ENCODE measurements at places on chromosomes 11 and 22. TPM values are rescaled to one million over a fixed set of nuclear protein-coding genes. Genes with fewer than 3 reads are reported as not detected.
A peak's percentile ranks its signal among the peaks of the same experiment; 100 is the strongest.

Gene SHANK3
- 7.5 TPM for total RNA-seq

Gene ZC3H12C
- 10.2 TPM for total RNA-seq

DNA sequence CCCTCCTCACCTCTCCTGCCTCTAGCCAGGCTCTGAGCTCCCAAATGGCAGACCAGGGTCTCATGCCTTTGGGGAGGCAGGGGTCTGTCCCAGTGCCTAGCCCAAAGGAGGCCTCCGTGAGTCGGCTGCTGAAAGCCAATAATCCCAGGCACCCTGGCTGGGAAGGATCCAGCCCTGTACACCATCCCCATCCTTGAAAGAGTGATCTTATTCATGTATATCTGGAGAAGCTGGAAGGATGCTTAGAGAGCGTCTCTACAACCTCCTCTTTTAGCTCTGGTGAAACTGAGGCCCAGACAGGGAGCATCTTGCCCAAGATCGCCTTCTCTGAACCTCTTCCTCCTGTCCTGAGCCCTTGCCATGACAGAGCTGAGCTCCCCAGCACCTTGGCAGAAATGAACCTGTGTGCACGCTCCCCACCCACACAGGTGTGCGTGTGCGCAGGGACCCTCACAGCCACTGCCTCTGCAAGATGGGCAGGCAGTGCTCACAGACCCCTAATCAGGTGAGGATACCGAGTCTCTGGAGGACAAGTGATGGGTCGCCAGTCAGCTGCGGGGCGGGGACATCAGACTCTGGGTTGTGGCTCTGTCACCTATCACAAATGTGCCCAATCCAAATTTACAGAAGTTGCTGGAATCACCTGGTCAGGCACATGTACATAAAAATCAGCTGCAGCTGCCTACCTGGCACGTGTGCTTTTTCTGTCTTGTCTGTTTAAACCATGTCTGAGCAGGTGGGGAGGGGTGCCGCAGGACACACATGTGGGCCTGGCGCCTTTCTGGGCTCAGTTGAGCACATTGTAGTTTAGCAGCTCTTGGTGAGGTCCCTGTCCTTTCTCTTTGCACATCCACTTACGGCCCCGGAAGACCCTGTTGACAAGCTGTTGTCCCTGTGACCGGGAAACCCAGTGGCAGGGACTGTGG, 49.3 kb upstream of the WNT7B start:
- peaks cover 46% of the 10 kb centered on the region for H3K4me1 ChIP-seq
- no peaks in the 10 kb centered on the region for H3K27me3 ChIP-seq
- peak overlapping the region; percentile 67 for H3K4me3 ChIP-seq
- peak overlapping the region; percentile 79 for H3K27ac ChIP-seq
- peak; percentile 55 for DNase-seq

DNA sequence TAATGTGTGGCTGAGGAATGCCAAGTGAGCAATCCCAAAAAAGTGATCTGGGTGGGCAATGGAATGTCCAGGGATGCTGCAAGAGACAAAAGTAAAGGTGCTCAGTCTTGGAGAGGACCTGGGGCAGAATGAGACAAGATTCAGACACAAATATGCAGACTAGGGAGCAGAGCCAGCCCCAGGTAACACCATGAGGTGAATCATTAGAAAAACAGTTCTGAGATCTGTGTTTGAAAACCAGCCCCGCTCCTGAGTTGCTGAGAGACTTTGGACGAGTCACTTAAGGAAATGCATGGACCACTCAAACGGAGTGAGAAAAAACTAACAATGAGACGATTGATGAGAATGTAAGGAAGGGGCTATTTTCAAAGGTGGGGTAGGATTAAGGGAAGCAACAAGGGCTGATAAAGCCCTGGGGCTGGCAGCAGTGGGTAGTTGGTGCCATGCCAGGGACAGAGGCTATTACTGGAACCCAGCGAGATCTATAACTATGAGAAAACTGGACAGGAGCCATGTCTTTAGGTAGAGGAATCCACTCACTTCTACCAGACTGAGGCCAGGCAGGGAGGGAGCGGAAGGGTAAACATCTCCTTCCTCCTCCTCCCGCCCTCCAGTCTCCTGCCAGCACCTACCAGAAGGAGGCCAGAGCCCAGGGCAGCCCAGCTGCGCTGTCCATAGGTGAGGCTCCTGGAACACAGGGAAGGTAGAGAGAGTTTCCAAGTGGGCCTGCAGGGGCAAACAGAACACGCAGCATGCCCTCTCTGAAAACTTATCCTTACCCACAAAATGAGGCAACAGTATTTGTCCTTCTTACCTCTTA, 130.4 kb upstream of the TEAD1 start:
- H3K4me1 ChIP-seq = peaks cover 62% of the 10 kb centered on the region
- no peak for DNase-seq
- H3K36me3 ChIP-seq = no peaks in the 10 kb centered on the region
- no peaks in the 10 kb centered on the region for H3K27me3 ChIP-seq

DNA sequence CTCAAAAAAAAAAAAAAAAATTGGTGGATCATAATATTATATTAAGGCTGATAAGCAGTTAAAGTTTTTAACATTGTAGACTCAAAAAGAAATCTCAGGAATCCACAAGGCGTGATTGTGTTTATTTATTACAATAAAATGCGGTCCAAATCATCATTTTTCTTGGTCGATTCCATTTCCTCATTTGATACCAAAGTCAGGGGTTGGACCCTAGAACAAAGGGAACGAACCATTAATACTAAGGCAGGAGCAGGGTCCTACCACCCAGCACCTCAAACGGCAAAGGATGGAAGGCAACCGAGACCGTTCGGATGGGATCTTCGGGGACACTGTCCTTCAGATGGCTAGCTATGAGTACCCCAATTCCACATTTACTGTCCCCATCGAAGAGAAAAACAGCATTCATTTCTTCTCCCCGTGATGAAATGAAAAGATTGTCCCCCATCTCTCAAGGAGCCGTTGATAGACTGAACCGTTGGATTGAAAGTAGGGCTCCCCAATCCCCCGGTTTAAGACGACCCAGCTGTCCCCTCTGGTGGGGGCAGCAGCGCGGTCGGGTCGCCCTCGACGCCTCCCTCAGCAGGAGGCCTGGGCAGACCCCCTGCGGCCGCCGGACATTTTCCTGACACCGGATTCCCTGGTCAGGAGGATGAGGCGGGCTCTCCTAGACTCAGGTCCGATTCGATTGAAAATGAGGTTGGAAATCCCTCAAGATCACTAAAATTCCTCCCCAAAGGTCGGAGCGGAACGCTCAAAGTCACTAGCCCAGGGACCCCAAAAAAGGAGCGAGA, 607 bp downstream of the DMC1 start:
- peak overlapping the region; percentile 77 for H3K27ac ChIP-seq
- H3K27me3 ChIP-seq = no peaks in the 10 kb centered on the region
- no peak for DNase-seq

All from chondrocyte (in vitro differentiated cells).